ENCODE measurements at places on chromosomes 2 and 18.

DNA sequence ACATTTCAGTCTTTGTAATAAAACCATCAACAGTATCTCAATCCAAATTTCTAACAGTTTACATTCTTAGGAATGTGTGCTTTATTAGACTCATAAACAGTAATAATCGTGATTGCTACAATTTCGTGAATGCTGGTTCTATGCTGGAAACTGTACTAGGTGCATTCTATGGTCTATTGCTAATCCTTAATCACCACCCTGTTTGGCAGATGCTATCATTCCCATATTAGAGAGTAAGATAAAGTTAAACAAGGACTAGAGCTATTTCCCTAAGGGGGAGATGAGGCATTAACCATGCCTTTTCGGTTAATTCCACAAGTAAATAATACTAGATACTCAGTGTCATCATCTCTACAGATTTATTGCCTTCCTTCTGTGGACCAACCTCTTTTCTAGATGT lies 244.0 kb downstream of the PAX3 start:
- DNase-seq = no peak

GRCh38 chr18:22378672-22379282 lies 38.9 kb downstream of the CTAGE1 start:
- no peak for DNase-seq

DNA sequence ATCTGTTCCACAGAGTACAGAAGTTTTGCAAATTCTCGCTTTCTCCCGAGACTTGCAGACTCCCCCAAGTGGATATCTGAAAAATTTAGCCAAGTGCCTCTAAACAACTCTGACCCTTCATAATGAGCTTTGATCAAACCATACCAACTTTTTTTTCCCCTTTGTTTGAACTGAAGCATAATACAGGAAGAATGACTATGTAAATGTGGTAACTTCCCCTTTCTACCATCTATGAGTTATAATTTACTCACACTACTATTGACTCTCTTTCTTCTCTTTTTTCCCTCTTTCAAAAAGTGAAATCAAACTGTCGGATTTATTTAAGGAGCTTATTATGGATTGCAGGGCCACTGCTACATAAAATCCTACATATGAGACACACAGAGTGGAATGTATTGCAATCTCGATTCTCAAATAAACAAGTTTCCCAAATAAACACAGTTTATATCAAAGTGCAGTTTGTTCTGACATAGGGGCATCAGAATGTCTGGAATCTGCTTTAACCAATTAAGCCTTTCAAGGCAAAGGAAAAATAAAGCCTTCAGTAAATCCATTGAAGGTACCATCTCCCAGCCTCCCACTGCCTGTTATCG lies 1.4 kb upstream of the ZNF804A start:
- no peak for DNase-seq

DNA sequence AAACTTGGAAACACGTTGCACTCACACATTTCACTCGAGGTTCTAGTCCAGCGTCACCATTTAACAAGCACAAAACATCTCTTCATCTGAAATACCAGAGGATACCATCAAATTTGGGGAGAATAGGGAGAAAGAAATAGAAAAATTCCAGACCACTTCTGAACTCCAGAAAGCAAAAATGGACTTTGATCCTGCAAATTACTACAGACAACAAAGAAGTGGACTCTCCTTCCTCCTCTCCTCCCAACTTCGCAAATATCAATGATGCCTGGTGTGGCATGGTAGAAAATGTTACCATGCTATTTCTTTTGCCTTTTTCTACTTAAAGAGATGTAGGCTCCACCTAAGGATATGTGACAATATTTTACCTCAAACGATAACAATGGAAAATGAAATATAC lies 13.5 kb downstream of the UXS1 start:
- no peak for DNase-seq

DNA sequence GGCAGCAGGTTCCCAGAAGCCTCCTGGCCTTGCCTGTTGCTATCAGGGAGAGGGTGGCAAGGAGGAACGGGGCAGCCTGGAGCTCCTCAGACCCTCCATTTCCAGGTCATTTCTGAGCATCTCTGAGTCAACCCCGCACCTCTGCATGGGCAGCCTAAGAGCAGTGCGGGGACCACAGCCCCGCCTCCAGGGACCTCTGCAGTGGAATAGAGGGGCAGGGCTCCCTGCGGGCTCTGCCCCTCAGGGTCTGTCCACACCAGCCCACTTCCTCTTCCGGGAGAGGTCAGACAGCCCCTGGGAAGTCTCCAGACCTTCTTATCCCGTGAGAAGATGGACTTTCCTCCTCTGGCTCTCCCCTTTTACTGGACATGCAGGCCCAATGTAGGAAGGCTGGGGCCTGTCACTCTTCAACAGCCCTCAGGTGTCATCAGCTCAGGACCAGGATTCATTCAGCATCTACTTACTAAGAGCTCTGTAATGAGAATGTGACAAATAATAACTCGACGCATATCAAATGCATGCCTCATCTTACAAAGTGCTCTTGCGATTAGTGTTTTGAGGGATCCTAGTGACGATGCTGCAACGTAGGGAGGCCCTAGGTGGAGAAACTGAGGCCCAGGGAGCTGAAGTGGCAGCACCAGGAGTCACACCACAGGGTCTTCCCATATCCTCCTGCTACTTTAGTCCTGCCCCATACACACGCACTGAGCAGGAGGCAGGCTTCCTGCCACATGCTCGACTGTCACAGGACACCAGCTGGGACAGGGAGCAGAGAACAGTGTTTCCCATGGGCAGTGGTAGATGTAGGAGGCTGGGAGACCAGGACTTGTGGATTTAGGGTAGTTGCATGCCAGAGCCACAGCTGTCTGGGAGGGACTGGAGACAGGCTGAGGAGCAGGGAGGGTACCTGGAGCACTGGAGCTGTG lies 28.0 kb downstream of the SH2D6 start:
- DNase-seq = no peak

DNA sequence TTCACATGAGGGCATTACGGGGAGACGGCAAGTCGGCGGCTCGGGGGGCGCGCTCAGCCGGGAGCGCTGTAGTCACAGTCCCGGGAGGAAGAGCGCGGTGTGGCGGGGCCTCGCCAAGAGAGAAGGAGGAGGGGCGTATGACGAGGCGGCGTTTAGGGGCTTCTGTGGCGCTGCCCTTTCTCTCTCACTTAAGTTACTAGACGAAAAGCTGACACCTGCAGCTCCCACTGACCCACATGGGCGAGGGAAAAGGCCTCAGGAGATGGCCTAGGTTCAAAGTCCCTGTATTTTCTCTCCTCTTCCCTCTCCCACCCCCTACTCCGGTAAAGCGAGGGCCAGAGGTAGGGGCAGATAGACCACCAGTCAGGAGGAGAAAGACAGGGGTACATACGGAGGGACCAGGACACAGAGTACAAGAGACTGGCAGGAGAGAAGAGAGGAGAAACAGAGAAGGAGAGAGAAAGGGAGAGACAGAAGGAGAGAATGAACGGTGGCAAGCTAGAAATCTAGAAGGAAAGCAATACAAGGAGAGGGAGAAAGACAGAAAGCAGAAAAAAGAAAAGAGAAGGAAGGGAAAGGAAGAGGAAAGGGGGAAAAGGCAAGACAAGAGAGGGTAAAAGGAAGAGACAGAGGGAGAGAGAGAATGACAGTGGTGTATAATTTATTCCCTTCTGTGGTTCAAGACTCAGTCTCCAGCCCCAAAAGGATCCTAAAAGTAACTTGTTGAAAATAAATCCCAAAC lies 3.8 kb downstream of the SIX2 start:
- DNase-seq = no peak

- DNase-seq = no peak
These were observed 611.7 kb upstream of the NETO1 start for GRCh38 chr18:73479477-73479876.

DNA sequence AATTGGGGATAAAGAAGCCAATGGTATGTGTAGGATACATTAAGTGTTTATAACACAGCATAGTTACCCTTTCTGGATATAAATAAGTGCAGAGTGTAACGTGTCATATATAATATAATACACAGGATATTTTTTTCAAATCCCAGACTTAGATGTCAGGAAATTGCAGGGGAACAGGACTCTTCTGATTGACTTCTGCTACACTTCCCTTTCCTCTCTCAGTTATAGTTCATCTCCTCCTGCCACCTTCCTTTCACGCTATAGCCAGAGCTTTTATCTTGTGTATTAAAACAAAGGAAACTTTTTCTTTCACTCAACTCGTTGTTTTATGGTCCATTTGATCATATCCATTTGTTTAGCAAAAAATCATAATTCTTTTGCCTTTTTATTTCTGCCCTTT lies 158.0 kb upstream of the RASGRP3 start:
- no peak for DNase-seq

DNA sequence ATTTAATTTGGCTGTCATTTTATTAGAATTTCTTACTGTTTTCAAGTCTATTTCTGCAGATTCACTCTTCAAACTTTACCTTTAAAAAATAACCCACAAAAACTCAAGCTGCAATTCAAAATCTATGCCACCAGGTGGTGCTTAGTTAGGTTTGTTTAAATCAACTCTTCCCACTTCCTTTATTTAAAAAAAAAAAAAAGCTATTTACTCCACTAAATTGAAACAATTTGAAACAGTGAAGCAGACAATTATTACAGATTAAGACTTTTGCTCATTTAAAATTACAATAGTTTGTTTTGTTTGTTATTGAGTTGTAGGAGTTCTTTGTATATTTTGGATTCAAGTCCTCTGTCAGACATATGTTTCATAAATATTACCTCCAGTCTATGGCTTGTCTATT lies 300.0 kb downstream of the PDE11A start:
- no peak for DNase-seq

DNA sequence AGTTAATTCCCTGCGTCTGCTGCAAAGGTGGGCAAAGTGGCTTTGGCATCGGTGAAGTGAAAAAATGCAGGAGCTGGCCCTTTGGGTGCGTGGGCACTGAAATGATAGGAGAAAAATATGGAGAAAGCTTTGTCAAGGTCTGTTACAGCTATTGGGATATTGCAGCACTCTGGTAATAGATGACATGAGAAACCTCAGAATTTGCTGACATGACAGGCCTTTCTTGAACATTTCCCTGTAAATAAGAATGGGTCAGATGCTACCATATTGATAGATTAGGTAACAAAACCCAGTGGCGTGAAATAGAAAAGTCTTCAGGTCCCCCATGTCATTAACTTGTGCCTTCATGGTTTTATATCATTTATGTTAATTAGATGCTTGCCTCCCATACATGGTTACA lies 12.4 kb upstream of the DSG4 start:
- no peak for DNase-seq

GRCh38 chr18:33755931-33756560 lies 178.0 kb downstream of the ASXL3 start:
- no peak for DNase-seq

- no peak for DNase-seq
These were observed 64.9 kb downstream of the AFF3 start for GRCh38 chr2:100077456-100077855.

DNA sequence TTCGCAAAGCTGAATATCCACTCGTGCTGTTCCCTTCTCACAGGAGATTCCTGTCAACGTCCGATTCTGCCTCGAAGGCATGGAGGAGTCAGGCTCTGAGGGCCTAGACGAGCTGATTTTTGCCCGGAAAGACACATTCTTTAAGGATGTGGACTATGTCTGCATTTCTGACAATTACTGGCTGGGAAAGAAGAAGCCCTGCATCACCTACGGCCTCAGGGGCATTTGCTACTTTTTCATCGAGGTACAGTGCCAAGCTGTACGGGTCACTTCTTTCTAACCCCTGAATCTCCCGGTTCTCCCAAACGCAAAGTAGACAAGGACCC lies 14.6 kb downstream of the CNDP2 start:
- DNase-seq = no peak

GRCh38 chr2:25316101-25316500 lies 25.6 kb downstream of the DNMT3A start:
- DNase-seq = no peak

DNA sequence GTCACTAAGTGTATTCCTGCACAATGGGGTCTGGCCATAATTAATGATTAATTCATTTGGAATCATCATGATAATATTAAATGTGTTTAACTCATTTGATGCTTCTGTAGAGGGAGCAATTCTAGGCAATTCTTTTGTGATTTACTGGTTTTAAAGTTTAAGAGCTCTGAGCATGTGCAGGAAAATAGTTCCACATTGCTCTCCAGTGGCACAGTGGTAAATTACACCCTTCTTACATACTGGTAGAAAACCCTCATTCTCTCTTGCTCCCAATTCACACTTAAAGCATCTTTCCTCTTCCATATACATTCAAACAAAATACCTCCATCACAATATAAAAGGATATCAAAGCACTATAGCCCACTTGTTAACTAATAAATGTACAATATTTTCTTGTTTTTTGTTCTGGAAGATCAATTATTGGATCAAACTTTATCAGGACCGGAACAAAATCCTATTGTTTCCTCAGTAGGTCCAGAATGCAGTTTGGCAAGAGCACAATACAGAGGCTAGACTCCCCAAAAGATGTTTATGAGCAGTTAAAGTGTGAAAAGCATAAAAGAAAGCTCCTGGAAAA lies 844.3 kb downstream of the MBD2 start:
- DNase-seq = no peak

- no peak for DNase-seq
These were observed 41.8 kb downstream of the TCF7L1 start for GRCh38 chr2:85174943-85175342.

- no peak for DNase-seq
These were observed 465.3 kb upstream of the NRP2 start for GRCh38 chr2:205217004-205217403.

- DNase-seq = no peak
These were observed 58.2 kb downstream of the ANKMY1 start for GRCh38 chr2:240499309-240500301.

GRCh38 chr2:23381084-23381483 lies 3.9 kb upstream of the KLHL29 start:
- no peak for DNase-seq

DNA sequence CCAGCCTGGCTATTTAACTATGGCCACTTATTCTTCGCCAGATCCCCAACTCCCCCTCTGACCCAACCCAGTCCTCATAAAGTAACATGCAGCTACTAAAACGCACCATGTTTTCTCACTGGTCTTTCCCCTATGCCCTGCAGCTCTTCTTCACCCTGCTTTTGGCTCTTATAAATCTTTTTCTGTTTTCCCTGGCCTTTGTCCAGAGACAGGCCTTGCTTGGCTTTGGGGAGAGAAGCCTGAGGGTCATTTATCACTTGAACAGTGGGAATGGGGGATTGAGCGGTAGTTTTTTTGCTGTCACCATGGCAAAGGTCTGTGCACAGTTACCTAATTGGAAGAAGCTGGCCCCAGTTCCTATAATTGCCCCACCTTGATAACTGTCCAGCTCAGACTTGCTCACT lies 202.9 kb upstream of the NT5C1B start:
- no peak for DNase-seq

GRCh38 chr2:65361623-65362022 lies 70.8 kb downstream of the SPRED2 start:
- no peak for DNase-seq

- DNase-seq = no peak
These were observed 367.7 kb upstream of the SALL3 start for GRCh38 chr18:78611869-78612268.

DNA sequence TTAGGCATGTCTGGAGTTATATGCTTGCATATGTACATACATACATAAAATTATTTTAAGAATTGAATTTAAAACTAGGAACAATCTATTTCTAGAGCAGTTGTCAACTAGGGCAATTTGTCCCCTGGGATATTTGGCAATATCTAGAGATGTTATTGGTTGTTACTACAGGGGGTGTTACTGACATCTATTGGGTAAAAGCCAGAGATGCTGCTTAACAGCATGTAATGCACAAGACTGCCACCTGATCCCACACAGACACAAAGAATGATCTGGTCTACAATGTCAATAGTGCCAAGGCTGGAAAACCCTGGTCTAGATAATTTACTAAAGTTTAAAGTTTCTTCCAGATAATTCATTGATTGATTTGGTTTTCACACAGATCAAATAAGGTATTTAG lies 185.3 kb downstream of the NYAP2 start:
- no peak for DNase-seq

- DNase-seq = no peak
These were observed 58.8 kb upstream of the HAAO start for GRCh38 chr2:42851186-42851585.

All from activated T-helper 1 cell treated with anti-CD3 and anti-CD28 coated beads, Interleukin-2, amount 50 U/mL, for 16 hours (primary cell).